A375 (cell line): ENCODE measurements at places on chromosomes 16 and 17. TPM values are rescaled to one million over a fixed set of nuclear protein-coding genes. Genes with fewer than 3 reads are reported as not detected.

MTHFSD gene
- total RNA-seq: 14.6 and 23.3 TPM in 2 replicates

SEPTIN12 gene
- total RNA-seq: 0.08 TPM in 1 of 2 replicates, not detected in the other

TMEM238L gene
- not detected in 2 replicates for total RNA-seq

RHBDL1 gene
- total RNA-seq: 6.5 and 6.8 TPM in 2 replicates

KRTAP1-1 gene
- total RNA-seq: not detected in 2 replicates

NACA2 gene
- total RNA-seq: not detected in 2 replicates

GRAP gene
- not detected in 2 replicates for total RNA-seq

GDPD1 gene
- total RNA-seq: 2.9 and 4.0 TPM in 2 replicates

TSR3 gene
- 118 and 121 TPM in 2 replicates for total RNA-seq

ASIC2 gene
- total RNA-seq: 0.08 and 0.24 TPM in 2 replicates

ZP2 gene
- not detected in 2 replicates for total RNA-seq

CCR7 gene
- not detected in 2 replicates for total RNA-seq

PPP1R27 gene
- 0.61 TPM in 1 of 2 replicates, not detected in the other for total RNA-seq

TNFRSF13B gene
- total RNA-seq: not detected in 2 replicates

PRSS27 gene
- total RNA-seq: 0.64 and 1.5 TPM in 2 replicates

MYL4 gene
- not detected in 2 replicates for total RNA-seq

DHRS7C gene
- total RNA-seq: not detected in 2 replicates

TMIGD1 gene
- not detected in 2 replicates for total RNA-seq

TMEM256 gene
- 111 and 127 TPM in 2 replicates for total RNA-seq

KRT13 gene
- total RNA-seq: not detected in 2 replicates

OVCA2 gene
- total RNA-seq: 83.3 and 87.2 TPM in 2 replicates

NGFR gene
- total RNA-seq: 13.1 and 16.0 TPM in 2 replicates

SPN gene
- 0.04 and 1.8 TPM in 2 replicates for total RNA-seq

C17orf78 gene
- not detected in 2 replicates for total RNA-seq

MAPT gene
- 0.88 and 3.1 TPM in 2 replicates for total RNA-seq

SREBF1 gene
- 160 and 183 TPM in 2 replicates for total RNA-seq

SCNN1B gene
- not detected in 2 replicates for total RNA-seq

TMEM114 gene
- not detected in 2 replicates for total RNA-seq

OR3A3 gene
- total RNA-seq: not detected in 2 replicates

CUEDC1 gene
- 18.5 and 20.0 TPM in 2 replicates for total RNA-seq

TMEM92 gene
- 0.19 and 0.21 TPM in 2 replicates for total RNA-seq

CIBAR2 gene
- total RNA-seq: not detected in 2 replicates

ABCA6 gene
- 0.79 and 1.6 TPM in 2 replicates for total RNA-seq

HCRT gene
- total RNA-seq: not detected in 2 replicates

KRT14 gene
- total RNA-seq: 56.1 and 63.7 TPM in 2 replicates

HEATR9 gene
- not detected in 2 replicates for total RNA-seq

SEPTIN1 gene
- 0.60 TPM in 1 of 2 replicates, not detected in the other for total RNA-seq

FBXO39 gene
- total RNA-seq: not detected in 2 replicates

TMEM204 gene
- total RNA-seq: not detected in 2 replicates

CRYM gene
- 0.16 TPM in 1 of 2 replicates, not detected in the other for total RNA-seq

ESRP2 gene
- total RNA-seq: 0.15 and 0.50 TPM in 2 replicates

INCA1 gene
- total RNA-seq: 0.72 TPM in 1 of 2 replicates, not detected in the other

OSGIN1 gene
- 1.3 and 1.9 TPM in 2 replicates for total RNA-seq

WNK4 gene
- 16.1 and 27.3 TPM in 2 replicates for total RNA-seq

ADAM11 gene
- total RNA-seq: 2.8 and 7.4 TPM in 2 replicates

KCNJ16 gene
- not detected in 2 replicates for total RNA-seq

GP1BA gene
- total RNA-seq: not detected in 2 replicates

PRKCB gene
- not detected in 2 replicates for total RNA-seq

HSD17B1 gene
- total RNA-seq: 3.8 and 5.0 TPM in 2 replicates

HP gene
- not detected in 2 replicates for total RNA-seq

CD300H gene
- total RNA-seq: not detected in 2 replicates
